ENCODE measurements at places on chromosomes 3 and 15. TPM values are rescaled to one million over a fixed set of nuclear protein-coding genes. Genes with fewer than 3 reads are reported as not detected.
A peak's percentile ranks its signal among the peaks of the same experiment; 100 is the strongest.

Gene ZIC1
- total RNA-seq = not detected

Gene OR5H15
- total RNA-seq = not detected

Gene HRG
- total RNA-seq = not detected

Gene GPR87
- total RNA-seq = 4.0 TPM

Gene SCN11A
- 0.38 TPM for total RNA-seq

GRCh38 chr3:172150913-172151650 is 111.7 kb downstream of the FNDC3B start:
- no peak for DNase-seq

DNA sequence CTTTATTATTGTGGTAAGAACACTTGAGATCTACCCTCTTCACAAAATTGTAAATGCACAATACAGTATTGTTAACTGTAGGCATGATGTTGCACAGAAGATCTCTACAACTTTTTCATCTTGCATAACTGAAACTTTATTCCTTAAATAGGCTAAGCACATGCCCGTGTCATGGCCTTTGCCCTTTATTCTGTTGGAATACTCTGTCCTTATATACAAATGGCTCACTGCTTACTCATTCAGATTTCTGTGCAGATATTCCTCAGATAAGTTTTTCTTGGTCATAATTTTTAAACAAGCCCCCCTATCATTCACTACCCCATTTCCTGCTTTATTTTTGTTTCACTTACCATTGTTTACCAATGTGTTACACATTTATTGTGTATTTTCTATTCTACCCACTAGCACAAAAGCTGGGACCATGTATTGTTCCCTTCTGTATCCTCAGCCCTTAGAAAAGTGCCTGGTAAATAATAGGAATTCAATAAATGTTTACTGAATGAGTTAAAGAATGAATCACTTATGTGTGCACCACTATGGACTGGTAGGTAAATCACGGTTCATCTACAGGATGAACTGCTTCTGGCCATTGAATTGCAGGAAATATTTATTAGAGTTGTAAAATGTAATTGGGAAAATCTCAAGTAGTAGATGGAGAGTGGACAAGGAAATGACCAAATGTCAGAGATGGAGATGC is 151.0 kb downstream of the CPNE4 start:
- DNase-seq = no peak

- DNase-seq = no peak
Observed at GRCh38 chr15:34783431-34783830, 11.9 kb downstream of the ACTC1 start.

DNA sequence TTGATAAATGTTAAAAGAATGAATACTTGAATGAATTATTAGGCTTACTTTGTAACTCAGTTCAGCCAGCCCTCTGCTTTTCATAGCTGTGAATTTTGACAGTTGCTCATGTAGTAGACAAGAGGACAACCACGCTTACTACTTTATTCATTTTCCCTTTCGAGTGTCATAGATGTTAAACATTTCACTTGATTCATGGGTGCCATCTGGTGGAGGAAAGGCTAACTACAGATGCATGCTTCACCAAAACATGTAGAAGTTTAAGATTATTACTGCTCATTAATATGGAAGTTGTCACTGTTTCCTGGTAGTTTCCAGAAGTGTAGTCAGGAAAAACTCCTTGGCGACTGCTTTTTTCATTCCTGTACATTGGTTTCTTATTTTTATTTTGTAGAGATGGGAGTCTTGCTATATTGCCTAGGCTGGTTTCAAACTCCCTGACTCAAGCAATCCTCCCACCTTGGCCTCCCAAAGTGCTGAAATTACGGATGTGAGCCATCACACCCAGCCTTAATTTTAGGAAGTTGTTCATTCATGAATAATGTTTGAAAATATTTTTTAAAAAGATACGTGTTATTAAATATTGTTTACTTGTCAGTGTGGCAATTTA is 163.2 kb downstream of the B3GALNT1 start:
- DNase-seq = peak; percentile 84

- no peak for DNase-seq
Observed at GRCh38 chr15:44468709-44469385, 41.4 kb downstream of the CTDSPL2 start.

- DNase-seq = no peak
Observed at GRCh38 chr15:56817321-56818080, 84.2 kb upstream of the ZNF280D start.

DNA sequence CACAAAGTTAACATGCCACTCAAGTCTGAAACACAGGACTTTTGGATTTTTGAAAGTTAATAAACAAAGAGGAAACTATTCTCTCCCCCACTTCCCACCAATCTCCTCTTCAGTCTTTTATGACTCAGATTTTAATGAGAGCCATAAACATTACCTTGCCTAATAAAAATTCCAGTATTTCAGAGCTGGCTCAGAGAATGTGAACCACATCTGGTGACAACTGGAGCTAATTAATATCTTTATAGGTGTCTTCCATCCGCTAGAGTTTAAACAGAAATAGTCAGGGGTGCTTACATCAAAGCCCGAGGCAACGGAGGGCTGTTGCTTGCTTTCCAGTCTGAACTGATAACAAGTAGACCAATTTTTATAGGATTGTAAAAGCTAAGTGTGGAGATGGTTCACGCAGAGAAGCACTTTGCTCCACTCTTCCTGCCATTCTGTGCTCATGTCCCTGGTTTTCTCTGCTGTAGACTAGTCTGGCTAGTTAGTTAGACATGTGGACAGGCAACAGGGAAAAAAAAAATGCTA is 363.6 kb downstream of the NR2F2 start:
- no peak for DNase-seq

DNA sequence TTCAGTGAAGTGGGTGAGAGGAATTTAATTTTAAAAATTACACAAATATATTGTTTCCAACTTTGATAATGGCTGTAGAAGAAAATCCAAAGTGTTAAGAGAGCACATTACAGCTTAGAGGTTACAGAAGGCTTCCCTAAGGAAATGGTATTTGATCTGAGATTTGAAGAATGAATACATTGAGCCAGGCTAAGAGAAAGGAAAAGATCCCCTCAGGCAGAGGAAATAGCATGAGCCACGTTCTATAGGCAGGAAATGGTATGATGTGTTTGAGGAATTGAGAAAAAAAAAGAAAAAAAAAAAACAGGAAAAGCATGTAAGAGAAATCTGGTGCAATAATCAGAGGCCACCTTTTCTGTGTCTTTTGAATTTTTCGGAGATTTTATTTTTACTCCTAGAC is 48.6 kb downstream of the UNC13C start:
- no peak for DNase-seq

DNA sequence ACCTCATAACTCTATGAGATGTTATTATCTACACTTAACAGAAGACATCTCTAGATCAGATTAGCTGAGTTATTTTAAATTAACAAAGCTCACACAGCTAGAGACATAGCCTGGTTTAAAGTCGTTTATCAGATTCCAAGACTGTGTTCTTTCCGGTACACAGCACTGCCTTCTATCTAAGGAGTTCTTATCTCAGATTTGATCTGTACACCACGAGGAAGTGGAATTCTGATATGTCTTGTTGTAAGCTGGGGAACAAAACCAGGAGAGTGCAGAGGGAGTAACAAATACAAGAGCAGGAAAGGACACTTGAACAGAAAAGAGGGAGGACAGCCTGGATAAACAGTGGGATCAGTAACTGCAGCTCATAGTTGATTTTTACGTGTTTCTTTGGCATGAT is 61.7 kb upstream of the KCNMB2 start:
- DNase-seq = no peak

- DNase-seq = no peak
Observed at GRCh38 chr3:40754994-40755393, 230.2 kb downstream of the ZNF621 start.

DNA sequence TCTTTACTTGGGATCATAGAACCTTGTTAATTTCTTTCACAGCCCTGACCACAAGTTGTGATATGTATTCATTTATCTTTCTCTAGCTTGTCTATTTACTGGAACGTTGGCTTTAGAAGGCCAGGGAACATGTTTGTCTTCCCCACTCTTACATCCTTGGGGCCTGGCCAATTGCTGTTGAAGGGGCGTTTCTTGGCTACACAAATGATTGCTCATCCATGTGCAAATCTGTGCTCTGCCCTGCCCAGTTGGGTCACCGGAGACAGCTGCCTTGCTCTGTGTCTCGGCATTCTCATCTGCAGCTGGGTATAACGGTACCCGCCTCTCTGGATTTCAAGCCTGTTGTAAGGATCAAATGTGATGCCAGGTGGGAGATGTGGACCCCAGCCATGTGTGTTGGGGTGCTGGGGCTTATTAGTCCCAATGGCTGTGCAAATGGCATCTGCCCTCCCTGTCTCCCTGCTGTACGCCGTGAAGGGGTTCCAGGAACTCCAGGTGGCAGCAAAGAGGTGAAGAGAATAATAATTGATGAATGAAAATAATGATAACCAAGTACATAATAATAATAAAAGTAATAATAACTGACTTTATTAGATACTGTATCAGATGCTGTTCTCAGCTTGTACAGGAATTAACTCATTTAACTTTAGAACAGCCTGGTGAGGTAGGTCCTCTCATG is 24.0 kb upstream of the TLE3 start:
- DNase-seq = no peak

DNA sequence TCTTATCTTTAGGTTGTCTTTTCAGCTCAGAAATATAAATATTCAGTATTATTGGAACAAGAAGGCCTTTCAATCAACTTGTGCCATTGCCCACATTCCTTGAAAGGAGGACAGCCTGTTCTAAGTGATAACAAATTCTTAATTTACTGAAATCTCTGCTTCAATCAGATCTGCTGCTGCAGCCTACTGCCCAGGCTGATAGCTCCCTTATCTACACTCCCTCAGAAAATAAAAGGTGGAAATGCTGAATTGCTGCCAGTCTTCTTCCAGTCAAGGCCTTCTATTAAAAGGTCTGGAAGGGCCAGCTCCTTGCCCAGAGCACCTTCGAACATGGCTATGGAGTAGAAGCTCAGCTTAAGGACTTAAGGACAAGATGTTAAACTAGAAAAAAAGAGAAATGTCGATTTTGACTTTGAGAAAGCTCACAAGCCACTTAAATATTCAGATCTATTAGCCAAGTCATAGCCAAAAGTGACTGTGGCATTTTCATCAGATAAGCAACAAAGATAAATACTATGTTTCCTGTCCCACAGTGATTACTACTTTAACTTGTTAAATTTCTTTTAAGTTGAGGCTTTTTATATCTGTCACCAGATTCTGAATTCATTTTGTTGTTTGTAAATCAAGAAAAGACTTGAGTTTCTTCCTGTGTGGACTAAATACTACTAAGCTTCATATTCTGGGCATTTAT is 480.5 kb upstream of the CBLB start:
- DNase-seq = no peak

Measured in thymus (tissue), 14 donors.